ENCODE measurements at places on chromosomes 3 and 15.

GRCh38 chr15:74460298-74460697 lies 662 bp downstream of the UBL7 start:
- no peak for DNase-seq

GRCh38 chr3:13623101-13623654 lies 74.3 kb downstream of the FBLN2 start:
- DNase-seq: no peak

- DNase-seq: no peak
These were observed 22.8 kb downstream of the ATP2C1 start for GRCh38 chr3:130916507-130917167.

DNA sequence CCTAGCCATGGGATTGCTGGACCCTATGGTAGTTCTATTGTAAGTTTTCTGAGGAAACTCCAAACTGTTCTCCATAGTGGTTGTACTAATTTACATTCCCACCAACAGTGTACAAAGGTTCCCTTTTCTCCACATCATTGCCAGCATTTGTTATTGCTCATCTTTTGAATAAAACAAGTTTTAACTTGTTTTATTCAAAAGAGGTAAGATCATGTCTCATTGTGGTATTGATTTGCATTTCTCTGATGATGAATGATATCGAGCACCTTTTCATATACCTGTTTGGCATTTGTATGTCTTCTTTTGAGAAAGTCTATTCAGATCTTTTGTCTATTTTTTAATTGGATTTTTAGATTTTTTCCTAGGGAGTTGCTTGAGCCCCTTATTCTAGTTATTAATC lies 819.1 kb downstream of the TUSC7 start:
- no peak for DNase-seq

- no peak for DNase-seq
These were observed 25.2 kb downstream of the EXD1 start for GRCh38 chr15:41205315-41205714.

DNA sequence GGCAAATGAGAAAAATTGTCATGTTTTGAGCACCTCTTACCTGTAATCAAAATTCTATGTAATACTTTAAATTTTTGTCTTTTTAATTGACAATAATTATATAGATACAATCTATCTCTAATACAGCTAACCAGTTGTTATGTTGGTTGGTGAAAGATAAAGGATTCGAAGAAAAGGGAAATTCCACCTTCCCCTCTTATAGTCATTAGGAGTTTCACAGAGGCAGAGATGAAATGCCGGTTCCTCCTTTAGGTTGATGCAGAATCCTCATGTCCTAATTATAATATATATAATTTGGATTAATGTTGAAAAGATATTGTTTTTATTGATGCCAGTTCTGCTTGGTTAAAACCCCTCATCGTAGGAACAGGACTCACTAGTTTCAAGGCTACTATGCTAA lies 67.1 kb downstream of the LRCH3 start:
- DNase-seq: no peak

GRCh38 chr3:69986419-69986818 lies 13.1 kb upstream of the SAMMSON start:
- no peak for DNase-seq

DNA sequence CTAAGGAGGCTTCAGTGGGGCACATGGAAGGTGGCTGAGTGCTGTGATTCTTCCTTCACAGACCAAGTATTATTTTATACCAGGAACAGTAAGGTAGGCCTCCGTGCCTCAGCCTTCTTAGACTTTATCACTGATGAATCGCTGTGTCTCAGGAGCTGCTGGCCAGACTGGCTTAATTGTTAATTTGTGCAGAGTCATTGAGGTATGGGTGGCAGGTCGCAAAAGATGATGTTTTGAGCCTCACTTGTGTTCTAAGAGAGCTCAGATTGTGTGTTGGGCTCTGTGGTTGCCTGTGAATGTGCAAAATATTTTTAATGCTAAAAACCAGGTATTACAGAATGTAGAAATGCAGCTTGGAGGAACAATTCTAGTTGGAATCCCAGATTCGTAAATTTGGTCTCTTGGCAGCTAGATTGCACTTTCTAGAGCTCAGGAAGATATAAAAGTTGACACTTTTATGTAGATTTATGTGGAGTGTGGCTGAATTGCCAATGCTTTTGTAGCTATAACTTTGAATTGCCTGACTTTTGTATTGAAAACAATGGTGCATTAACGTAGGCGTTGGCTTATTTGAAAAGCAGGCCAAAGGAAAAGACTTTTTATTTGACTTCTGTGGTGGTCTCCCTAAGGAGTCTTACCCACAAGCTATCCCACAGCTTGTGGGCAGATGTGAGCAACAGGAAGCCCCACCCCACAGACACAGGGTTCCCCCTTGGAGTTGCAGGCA lies 53.4 kb downstream of the LARS2 start:
- no peak for DNase-seq

- DNase-seq: no peak
These were observed 217.8 kb upstream of the ARHGEF26 start for GRCh38 chr3:153903430-153903829.

DNA sequence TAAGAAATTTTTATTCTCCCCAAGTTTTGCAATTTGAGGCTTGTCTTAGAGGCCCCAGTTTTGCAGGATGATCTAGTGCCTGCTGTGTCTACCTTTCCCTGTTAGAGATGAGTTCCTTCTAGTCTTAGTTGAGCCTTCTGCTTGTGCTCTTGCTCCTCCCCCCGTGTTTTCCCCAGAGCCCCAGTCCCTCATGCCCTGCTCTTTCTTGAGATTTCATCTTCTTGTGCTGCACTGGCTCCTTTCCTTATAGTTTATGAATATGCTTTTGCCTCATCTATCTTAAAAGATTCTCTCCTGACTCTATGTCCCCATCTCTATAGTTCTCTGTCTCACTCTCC lies 4.7 kb downstream of the GAP43 start:
- no peak for DNase-seq

DNA sequence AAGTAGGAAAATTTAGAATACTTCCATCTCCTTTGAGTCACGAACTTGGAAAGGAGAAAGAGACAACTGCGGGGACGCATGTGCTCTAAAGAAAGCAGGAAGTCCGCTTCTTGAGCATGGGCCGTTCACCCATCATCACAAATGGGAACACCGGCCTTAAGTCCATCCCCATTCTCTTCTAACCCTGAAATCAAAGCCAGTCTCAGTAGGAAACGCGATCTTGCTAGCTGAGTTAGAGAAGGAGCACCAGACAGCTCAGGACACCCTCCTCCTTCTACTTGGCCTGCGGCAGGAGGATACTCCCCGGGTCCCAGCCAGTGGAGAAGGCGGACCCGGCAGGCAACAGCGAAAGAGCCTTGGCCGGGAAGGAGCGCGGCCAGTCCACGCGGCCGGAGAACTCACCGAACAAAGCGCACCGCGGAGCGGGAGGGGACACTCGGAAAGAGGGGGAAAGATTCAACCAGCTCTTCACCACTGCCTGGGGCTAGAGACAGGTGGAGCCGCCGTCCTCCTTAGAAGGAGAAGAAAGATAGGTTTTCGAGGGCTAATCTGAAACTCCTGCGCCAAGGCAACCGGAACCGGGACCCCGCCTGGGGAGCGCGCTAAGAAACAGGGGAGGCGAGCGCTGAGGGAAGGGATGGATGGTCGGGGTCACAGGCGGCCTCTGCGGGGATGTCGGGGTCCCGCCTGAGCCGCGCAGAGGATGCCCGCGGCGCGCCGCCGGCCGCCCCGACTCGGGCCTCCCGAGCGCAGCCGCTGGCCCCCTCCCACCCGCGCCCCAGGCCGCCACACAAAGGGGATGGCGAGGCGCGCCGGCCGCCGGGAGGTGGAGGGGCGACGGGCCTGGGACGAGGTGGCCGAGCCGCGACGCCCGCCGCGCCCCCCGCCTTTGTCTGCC lies 818 bp downstream of the SLC4A7 start:
- DNase-seq: peak; percentile 27

- peak; percentile 19 for DNase-seq
These were observed 13.6 kb downstream of the WNT7A start for GRCh38 chr3:13866041-13866965.

GRCh38 chr3:149466192-149466591 lies 8.3 kb upstream of the TM4SF4 start:
- DNase-seq: no peak

DNA sequence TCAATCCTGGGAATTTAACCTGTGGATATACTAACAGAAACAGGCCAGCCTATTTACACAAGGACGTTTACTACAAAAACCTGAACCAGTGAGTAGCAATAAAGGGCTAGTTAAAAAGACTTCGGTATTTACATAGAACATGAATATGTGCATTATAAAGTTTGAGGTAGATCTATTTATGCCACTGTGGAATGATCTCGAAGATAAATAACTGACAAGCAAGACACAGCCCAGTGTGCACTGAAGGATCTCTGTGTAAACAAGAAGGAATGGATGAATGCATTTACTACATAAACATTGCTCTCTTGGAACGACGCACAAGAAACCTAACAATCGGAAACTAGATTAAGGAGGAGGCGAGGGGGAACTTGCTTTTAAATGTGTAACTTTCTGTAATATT lies 132.0 kb upstream of the NSMCE3 start:
- DNase-seq: no peak

- DNase-seq: no peak
These were observed 118.9 kb upstream of the CCDC54 start for GRCh38 chr3:107258300-107258699.

DNA sequence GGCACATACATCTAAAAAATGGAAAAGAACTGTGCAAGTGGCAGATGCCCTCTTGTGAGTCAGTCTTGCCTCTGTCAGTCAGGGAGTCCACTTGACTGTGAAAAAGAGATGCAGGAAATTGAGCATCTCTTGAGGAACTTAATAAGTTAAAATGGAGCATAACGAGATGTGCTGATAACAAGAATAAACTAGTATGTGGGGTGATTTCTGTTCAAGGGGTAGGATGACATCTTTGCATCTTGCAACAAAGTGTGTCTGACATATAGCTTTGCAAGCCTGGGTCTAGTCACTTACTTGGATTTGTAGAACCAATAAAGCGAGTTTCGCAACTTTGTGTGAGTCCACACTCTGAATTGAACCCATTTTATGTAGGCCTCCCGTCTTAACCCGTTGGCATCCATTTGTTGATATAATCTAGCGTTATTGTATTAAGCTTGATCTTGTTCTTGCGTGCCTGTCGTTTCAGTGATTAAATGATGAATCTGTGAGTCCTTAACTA lies 2.2 kb downstream of the USP3 start:
- no peak for DNase-seq

DNA sequence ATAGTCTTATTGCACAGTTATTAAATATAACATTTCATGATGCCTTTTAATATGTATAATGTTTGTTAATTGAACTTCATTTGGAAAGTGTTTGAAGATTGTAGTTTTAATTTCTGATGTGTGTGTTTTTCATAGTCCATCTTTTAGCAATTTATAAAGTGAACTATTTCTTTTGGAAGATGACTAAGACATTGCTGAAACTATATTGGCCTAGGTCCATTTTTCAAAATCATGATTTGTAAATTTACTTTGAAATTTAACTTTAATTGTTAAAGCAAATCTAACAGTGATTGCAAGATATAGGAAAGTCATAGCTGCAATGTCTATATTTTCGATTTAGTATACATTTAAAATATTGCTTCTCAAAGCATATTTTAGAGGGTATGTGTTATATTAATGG lies 30.8 kb downstream of the MCTP2 start:
- no peak for DNase-seq

All from activated naive CD4-positive, alpha-beta T cell (primary cell).